WERI-Rb-1 (cell line): ENCODE measurements at places on chromosomes 2 and 18.

DNA sequence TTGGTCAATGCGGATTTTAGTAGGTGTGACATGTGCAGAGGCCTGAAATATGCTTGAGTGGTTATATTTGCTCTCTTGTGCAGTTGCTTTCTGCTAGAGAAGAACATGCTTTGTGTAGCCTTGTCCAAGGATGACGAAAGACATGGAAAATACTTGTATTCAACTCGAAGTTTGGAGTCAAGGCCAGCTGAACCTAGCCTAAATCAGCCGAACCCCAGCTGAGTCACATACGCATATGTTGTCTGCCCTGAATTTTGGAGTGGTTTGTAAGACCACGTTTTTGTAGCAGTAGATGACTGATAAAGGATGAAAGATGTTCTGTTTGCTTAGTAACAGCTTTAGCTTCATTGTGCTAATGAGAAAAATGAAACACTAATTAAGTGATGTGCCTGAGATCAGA, 22.5 kb upstream of the SPAG16 start:
- DNase-seq = no peak

- no peak for DNase-seq
Measured at GRCh38 chr18:48200631-48201336, 208.4 kb downstream of the ZBTB7C start.

DNA sequence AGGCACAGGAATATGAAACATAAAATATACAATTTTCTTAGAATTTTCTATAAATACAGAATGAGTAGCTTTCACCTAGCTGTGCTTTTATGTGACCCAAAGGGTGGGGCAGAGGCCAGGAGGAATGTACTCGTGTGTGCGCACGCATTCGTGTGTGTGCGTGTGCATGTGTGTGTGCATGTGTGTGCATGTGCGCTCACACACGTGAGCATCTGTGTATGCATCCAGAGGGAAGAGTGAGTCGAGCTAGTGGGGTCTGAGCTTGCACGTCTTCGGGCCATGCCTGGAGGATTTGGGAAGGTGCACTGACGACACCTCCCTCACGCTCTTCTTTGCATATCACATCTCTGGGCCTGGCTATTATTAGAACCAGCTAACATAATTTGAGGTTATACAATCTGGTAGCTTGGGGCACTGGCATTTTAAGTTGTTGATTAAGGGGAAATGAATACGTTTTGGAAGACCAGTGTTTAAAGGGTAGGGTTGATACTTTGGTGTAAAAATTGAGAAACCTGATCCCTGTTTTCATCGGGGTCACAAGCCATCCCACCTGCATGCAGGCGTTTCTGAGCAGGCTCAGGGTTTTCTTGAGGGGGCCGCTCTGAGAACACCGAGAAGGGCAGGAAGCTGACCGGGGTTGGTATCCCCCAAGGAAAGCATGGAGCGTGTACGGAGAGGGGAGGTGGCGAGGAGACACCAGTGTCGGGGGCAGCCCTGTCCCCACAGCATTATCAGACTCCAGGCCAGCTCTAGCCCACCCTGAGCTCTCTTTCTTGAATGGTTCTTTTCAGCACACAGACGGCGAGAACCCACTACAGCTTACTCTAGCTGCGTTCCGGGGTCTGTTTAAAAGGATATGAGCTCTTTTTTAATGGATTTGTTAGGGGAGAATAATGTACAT, 85.3 kb downstream of the LRRFIP1 start:
- DNase-seq = no peak

GRCh38 chr2:21047141-21048009, 3.5 kb upstream of the APOB start:
- DNase-seq = no peak

- no peak for DNase-seq
Measured at GRCh38 chr2:238868067-238868524, 20.2 kb downstream of the TWIST2 start.

GRCh38 chr2:42296226-42296625, 64.8 kb downstream of the COX7A2L start:
- DNase-seq = no peak

DNA sequence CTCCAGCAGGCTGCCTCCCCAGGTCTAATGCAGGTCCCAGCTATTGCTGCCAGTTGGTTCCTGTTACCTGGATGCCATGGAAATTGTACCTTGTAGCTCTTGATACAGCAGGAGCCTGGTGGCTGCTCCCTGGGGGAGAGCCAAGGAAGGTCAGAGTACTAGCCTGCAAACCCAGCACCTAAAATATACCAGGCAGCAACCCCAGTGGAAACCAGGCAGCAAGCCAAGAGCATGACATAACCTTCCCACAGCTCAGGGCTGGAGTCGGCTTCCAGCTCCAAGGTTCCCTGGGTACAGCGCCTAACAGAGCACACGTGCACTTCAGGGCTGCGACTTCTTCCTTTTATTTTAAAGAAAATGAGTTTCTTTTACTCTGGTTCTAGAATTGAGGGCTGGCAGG, 30.3 kb downstream of the TNP1 start:
- DNase-seq = no peak

DNA sequence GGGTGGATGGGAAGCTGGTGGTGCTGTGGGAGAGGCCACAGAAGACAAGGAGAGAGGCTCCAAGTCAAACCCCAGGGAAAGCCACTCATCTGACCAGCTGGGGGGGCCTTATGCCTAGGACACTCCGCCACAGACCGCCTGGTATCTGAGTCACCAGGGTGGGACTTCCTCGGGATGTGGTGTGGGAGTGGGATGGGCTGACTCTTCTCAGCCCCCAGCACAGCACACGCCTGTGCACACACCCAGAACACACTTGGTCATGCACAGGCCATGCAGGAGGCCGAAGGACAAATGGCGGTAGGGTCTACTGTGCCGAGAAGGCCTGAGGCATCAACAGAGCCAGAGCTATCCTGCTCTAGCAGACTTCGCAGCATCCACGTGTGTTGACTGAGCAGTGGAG, 136.4 kb downstream of the INHBB start:
- no peak for DNase-seq

- no peak for DNase-seq
Measured at GRCh38 chr2:86193901-86194567, 1.2 kb downstream of the IMMT start.

DNA sequence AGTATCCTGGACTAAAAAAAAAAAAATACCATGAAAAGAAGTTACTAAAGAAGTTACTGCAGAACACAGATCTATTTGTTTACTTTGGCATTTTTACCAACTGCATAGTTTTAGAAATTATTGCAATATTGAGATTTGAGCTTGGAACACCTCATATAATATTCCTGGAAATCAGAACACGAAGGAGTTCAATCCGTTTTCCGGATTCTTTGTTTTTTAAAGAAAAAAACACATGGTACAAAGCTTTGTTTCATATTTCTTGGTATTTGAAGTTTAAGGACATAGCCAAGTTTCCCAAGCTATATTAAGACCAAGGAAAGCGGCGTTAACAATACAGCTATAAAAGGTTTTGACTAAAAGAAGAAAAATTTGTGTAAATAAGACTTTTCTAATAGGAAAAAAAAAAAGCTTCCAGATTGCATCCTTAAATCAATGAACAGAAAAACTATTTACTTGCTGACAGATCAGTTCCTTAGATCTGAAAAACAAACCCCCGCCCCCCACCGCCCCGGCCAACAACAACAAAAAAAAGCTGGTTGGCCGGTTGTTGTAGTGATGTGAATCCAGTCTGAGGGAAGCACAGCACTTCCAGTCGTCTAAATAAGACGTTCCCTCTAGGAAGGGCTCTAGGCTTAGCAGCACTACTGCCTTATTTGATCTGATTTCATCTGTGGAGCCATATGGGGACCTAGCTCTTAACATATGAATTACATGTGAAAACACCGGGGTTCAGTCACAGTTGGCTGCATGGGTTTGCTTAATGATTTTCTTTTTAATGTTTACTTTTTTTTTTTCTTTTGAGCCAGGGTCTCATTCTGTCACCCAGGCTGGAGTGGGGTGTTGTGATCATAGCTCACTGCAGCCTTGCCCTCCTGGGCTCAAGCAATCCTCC, 2.5 kb upstream of the RHOB start:
- peak; percentile 38 for DNase-seq

DNA sequence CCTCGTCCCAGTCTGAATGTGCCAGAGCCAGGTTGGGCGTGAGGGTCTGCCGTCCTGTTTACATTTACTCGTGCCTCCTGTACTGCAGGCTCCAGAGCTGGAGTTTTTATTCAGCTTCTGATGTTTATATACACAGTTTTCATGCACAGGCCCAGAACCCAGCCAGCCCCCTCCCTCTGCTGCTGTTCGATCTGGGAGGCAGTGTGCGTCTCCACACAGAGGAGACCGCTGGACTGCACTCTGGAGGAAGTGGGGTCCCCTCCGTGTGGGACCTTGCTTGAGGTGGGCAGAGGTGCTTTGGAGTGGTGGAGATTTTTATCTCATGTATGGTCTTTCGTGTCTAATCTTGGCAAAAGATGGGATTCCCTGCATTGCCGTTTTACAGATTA, 90.6 kb downstream of the GLI2 start:
- DNase-seq = no peak

DNA sequence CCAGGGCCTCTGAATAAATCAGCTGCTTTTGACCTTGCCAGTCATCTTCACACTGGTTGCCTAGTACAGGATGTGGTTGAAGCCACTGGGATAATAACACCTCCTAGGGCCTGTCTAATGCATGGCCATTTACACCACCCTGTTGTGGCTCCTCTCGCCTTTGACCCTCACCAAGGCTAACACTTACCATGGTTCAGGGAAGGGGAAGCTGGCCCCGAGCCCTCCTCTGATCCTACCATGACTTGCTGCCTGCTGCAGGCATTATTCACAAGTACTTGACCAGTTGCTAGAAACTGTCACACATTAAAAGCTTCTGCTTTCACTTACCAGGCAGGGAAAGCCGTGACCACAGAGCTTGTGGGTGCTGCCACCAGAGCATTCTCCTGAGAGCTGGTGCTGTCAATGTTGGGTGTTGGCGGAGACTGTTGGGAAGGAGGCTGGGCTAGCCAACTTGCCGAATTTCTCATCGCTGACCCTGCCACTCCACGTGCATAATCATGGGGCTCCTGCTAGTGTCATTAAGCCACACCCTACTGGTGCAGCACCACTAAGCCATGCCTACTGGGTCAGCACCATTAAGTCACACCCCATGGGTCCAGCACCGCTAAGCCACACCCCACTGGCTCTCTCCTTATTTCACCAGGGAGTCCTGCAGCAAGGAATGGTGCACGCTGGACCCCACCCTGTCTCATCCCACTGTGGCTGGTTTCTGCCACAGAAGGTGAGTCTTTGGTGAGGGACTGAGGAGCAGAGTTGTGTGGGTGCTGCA, 47.0 kb upstream of the TTC39C start:
- no peak for DNase-seq

GRCh38 chr18:8354304-8354703, 254.9 kb upstream of the RAB12 start:
- DNase-seq = no peak

GRCh38 chr18:58779529-58779928, 85.1 kb upstream of the ZNF532 start:
- no peak for DNase-seq

DNA sequence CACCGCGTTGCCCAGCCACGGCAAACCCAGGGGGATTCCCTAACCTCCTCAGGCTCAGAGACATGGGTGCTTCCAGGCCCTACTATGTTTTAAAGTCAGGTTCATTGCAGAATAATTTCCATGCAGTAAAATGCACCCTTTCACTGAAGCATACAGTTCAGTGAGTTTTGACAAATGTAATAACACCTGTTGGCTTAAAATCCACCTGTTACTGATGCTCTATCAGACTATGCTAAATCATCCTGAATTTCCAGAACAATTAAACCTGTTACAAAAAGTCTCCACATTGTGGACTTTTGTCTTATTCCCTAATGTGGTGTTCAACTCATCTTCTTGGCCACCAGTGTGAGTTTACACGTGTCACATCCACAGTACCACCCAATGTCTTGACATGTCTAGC, 147.0 kb upstream of the ACAA2 start:
- no peak for DNase-seq

DNA sequence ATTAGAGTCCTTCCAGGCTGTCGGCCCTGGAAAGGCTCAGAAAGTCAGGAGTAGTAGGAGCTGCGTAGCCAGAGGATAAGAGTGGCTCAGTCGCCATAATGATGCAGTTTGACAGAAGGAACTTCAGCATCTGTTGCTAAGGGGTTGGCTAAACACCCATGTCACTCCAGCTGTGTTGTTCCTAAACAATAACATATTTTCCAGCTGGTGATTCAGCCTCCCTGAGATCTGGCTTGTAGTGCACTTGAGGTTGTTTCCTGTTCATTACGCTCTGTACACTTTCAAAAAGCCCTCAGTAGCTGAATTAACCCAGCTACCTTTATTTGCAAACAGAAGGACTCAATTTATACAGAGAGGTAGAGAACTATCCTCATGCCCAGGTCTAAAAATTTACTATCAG, 39.7 kb upstream of the EPAS1 start:
- DNase-seq = no peak

GRCh38 chr2:104888489-104889258, 34.8 kb downstream of the POU3F3 start:
- no peak for DNase-seq
